ENCODE measurements at places on chromosomes 12 and 14.

GRCh38 chr12:70255311-70255710, 12.1 kb downstream of the CNOT2 start:
- DNase-seq, result no peak

- DNase-seq, result no peak
These were observed 260.5 kb downstream of the NEDD1 start for GRCh38 chr12:97167598-97167997.

DNA sequence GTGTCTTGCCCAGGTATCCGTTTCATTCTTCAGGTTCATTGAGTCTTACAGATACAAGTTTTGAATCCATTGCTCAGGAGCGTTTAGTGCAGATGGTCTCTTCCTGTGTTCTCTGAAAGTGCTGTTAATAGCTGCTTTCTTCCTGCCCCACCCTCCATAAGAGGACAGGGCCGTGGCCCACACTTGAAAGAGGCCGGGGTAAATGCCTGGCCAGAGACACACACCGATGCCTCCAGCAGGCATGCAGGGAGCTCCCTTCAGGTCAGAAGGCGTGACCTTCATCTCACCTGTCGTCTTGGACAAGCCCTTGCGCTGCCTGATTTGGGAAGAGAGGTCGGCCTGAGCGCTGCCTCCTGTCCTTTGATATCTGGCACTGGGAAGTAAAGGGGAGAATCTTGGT, 11.6 kb downstream of the PRKAB1 start:
- DNase-seq, result no peak

DNA sequence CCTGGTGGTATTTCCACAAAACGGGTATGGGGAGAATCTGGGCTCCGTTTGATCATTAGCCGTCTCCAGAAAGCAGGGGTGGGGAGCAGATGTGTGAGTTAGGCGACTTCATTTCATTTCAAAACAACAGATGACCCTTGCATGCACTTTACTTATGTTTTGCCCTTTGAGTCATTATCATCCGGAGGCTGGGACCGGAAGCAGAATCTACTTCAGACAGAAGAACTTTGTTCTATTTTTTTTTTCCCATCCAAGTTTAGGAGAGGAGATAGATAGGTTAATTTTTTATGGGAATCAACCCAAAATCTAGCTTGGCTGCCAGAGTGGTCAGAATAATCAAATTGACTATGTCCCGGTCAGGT, 31.3 kb upstream of the CMAS start:
- DNase-seq, result no peak

- no peak for DNase-seq
These were observed 77.2 kb upstream of the RFLNA start for GRCh38 chr12:124217508-124218242.

DNA sequence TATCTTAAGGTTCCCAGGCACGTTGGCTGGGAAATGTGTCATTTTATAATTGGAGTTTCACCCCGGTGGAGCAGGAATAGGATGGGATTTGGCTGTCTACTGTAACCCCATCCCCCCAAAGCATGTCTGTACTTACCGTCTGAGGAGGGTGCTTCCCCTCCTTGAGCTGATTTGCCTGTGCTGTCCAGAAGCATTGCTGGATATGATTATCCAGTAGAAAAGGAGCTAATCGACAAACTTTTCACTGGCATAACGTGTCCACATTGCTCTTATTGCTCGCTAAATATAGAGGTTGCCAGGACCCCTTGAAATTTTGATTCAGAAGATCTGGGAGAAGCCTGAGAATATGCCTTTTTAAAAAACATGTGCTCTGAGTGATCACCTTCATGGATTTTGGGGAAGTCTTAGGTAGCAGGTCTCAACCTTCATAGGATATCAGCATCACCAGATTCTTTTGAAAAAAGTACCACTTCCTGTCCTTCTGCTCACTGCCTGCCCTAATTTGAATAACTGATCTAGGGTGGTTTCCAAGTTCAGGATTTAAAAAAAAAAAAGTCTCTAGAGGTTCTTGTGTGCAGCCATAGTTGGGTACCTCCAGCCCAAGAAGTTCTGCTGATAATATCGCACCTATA, 80.4 kb upstream of the KCNA1 start:
- no peak for DNase-seq

GRCh38 chr12:19575337-19576243, 136.3 kb downstream of the AEBP2 start:
- DNase-seq, result peak; percentile 43

DNA sequence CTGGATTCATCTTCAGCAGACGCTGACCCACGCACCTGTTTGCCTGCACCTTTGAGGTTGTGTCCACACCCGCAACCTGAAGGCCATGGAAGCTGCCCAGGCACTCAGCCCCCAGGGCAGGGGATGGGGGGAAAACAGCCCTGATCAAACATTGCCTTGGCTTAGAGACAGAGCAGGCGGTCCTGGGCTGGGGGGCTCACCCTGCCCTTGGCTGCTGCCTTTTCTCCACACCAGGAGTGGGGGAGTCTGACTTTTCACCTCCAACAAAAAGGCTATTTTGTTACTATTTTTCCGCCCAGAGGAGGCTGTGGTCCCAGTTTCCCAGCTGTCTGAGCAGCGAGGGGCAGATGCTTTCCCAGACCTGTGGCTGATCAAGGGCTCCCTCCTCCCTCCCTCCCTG, 24.2 kb downstream of the BCL11B start:
- DNase-seq, result no peak

GRCh38 chr12:109817627-109818231, 15.5 kb downstream of the TRPV4 start:
- DNase-seq, result no peak

- DNase-seq, result peak; percentile 49
These were observed 159.0 kb downstream of the PTPN11 start for GRCh38 chr12:112577473-112578329.

- DNase-seq, result no peak
These were observed 949 bp downstream of the PLBD2 start for GRCh38 chr12:113359133-113359938.

DNA sequence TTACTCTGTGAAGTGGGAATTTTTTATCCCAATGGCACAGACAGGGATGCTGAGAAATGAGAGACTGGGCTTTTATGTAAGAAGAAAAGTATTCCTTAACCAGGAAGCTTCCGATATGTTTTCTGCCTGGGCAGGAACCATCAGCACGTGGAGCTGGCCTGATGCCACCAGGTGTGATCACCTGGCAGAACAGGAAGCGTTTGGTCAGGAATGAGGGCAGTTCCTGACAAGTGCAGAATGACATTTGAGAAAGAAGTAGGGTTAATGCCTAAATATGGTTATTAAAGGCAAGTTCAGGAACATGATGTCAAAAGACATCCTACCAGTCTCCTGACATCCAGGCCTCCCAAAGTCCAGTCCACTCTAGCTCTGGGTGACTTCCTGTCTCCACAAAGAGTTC, 210.3 kb downstream of the NUAK1 start:
- DNase-seq, result no peak

- DNase-seq, result peak; percentile 3
These were observed 33.9 kb downstream of the SERPINA3 start for GRCh38 chr14:94646066-94646465.

- no peak for DNase-seq
These were observed 145.1 kb downstream of the SLC25A21 start for GRCh38 chr14:37027188-37027824.

DNA sequence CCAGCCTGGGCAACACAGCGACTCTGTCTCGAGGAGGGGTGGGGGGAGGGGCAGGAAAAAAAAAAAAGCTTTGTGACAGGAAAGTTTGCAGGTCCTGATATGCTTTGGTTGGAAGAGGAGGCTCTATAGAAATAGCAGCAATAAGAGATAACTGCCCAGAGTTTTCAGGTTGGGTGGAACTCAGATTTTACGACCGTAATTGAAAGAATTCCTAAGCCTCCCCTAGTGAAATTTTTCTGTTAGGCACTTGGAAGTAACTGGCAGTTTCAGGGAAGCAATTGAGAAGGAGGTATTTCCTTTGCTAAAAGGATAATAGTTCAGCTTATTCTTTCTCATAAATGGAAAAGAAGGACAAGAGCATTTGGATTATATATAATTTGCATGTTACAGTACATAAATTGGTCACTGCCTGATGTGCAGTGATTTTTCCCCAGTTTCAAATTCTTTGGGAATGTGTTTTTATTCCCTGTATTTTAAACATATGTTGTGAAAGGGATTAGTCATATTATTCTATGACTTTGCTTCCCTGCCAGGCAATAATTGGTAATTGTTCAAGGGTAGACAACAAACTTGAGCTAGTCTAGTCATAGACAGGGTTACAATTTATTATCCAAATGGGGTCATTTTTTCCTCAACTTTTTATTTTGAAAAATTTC, 452.8 kb downstream of the AEBP2 start:
- no peak for DNase-seq
